CD4-positive, alpha-beta T cell treated with Interleukin-4 for 1 hour (primary cell): ENCODE measurements at places on chromosomes 6 and 20.

GRCh38 chr6:24274441-24275083 lies 83.3 kb downstream of the DCDC2 start:
- DNase-seq: no peak

- no peak for DNase-seq
Observed at GRCh38 chr6:15877231-15877630, 214.4 kb upstream of the DTNBP1 start.

DNA sequence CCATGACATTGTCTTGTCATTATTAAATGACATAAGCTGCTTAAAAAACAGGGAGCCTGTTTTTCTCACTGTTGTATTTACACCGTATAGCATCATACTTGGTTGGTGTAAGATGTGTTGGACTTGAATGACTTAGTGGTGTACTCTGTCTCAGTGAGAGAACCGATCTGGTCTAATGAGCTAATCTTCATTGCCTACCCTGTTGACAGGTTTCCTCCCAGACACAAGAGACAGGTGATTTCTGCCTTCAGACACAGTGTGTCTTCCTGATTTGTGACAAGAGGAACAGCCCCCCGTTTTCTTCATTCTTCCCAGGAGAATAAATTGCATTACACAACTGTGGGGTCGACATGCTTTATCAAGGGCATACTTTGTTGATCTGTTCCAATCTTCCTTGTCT lies 137.2 kb upstream of the ID4 start:
- no peak for DNase-seq

DNA sequence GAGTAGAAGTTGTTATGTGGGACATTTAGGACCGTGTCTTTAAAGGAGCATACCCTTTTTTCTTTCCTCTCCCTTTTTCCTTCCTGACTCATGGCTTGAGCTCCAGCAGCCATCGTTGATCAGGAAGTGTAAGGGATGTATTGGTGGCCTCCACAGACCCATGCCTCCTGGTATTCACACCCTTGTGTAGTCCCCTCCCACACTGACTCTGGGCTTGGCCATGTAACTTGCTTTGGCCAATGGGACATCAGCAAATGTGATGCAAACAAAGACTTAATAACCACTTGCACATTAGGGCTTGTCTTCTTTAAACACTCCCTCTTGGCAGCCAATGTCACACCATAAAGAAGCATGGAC lies 18.9 kb upstream of the SLC13A3 start:
- no peak for DNase-seq

GRCh38 chr20:35179292-35180212 lies 7.7 kb downstream of the PROCR start:
- no peak for DNase-seq

GRCh38 chr6:53805725-53806124 lies 10.9 kb downstream of the LRRC1 start:
- DNase-seq: no peak

GRCh38 chr20:38212806-38213606 lies 47.5 kb downstream of the KIAA1755 start:
- DNase-seq: no peak

- DNase-seq: no peak
Observed at GRCh38 chr6:107331409-107332386, 127.7 kb downstream of the PDSS2 start.

DNA sequence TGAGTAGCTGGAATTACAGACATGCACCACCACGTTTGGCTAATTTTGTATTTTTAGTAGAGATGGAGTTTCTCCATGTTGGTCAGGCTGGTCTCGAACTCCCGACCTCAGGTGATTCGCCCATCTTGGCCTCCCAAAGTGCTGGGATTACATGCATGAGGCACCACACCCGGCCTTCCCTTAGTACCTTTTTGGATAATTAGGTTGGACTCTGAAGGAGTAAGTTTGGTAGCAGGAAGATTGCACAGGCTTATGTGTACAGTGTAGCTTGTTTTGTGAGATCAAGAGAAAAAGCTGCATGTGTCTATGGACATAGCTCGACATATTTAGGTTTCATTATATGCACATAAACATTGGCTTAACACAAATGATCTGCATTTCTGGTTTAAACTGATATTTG lies 116.8 kb downstream of the NCOA3 start:
- DNase-seq: no peak

DNA sequence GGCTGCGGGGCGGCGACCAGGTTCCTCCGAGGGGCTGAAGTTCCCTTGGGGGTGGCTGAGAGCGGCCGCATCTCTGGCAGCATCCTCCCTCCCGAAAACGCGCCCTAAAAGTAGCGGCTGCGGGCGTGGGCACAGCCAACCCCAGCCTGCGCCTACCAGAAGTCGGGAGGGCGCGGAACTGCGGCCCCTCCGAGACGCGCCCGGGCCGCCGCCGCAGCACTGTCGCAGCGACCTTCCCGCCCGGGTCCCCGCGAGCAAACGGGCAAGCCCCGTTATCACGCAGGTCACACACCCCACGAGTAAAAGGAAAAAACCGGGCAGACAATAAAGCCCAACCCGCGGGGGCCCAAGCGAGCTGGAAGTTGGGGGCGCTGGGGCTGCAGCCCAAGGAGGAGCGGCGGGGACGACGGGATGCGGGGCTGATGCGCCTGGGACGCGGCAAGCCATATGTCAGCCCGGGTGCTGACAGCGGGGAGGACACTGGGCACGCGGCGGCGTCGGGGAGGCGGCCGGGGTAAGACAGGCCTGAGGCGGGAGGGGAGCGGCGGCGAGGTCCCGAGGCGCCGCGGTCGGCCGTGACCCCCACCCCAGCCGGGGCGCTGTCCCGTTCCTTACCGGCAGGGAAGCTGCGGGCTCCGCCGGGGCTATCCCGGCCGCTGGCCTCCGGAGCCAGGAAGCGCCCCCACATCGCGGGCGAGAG lies 659 bp downstream of the CEP85L start:
- DNase-seq: peak; percentile 40

DNA sequence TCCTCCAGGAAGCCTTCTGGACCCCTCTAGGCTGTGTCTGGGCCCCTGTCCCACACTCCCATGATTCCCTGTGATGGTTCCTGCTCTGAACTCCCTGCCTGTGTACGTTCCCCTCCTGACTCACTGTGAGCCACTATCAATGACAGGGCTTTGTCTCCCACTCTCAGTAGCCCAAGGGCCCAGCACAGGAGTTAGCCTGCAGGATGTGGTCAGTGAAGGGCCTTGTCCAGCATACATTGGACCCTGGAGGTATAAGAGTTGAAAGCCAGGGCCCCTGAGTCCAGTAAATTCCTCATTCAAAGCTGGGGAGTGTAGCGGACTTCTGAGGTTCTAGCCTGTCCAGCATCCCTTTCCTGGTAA lies 19.0 kb downstream of the ZBP1 start:
- DNase-seq: no peak

DNA sequence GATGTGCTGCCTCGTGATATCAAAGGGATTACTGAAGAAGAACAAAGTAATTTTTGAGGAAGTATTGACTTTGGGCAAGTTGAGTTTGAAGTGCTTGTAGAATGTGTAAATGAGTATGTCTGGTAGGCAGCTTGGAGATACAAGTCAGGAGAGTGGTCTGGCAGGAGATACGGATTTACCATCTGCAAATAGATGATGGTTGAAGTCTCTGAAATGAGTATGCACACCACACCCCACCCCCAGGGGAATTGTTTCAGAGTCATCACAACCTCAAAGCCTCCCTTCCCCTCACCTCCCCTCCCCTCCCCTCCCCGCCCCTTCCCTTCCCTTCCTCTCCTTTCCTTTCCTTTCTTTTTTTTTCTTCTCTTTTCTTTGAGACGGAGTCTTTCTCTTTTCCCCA lies 16.4 kb upstream of the MCUR1 start:
- DNase-seq: no peak

DNA sequence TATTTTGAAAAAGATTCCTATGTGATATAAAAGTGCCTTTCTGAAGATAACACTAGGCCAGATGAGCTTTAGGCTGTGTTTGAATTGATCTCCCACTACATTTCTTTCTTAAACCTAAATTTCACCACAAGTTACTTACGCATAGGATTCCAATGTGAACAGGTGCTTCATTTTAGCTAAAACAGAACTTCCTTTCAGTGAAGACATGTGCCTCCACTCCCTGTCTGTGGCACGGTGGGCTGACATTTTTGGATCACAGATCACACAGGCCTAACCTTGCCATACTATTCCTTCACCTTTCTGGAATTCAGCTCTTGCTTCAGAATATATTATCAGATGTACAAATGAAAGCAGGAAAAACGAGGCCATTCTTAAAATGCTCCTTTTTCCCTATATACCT lies 231.8 kb downstream of the SAMD5 start:
- no peak for DNase-seq

- no peak for DNase-seq
Observed at GRCh38 chr6:129364037-129364436, 345.9 kb downstream of the ARHGAP18 start.

DNA sequence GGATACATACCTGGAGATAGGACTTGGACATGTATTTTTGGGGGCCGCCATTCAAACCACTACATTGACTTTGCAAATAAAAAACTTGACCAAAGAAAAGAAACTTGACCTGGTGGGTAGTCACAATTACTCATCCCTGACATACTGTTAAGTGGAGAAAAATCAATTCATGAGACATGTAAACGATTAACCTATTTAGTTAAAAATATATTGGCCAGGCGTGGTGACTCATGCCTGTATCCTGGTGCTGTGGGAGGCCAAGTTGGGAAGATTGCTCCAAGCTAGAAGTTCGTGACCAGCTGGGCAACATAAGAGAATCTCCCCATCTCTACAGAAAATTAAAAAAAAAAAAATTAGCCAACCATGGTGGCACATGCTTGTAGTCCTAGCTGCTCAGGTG lies 2.5 kb upstream of the SRSF12 start:
- no peak for DNase-seq

DNA sequence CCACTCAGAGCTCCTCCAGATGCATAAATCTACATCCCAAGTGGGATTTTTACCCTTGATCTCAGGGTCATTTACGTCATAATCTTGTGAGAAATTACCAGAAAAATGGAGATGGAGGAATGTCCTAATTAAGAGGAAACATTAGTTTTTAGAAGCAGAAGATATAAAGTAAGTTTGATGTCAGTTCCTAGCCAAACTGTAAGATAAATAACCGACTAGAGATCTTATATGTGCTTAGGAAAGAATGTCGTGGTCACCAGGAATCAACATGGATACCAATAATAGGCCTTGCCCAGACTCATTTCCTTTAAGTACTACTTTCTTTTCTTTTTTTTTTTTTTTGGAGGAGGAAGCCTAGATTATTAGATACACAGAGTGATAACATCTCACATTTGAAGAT lies 186.9 kb downstream of the UTRN start:
- DNase-seq: no peak

DNA sequence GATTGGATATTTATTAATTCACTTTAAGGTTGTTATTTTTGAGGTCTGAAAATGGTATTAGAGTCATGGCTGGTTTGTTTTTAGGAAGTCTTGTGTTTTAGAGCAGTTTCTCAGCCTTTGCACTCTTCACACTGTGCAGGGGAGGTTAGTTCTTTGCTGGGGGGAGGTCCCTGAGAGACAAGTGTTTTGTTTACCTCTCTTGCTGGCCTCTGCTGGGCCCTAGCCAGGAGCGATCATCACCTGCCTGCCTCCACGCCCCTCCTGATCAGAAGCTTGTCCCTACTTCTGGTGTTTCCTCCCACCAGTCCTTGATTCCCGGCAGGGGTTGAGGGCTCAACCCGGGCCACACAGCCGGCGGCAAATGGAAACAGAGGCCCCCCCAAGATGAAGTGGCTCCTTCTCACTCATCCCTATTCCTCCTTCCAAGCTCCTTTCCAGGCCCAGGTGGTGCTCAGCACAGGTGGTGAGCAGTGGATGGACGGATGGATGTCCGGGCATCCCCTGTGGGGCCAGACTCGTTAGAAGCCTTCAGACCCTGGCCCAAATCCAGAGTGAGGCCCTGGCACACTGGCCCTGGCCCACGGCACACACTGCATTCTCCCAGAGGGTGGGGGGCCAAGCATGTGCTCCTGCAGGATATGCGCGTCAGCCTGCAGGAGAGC lies 51.3 kb downstream of the GRM4 start:
- DNase-seq: no peak

DNA sequence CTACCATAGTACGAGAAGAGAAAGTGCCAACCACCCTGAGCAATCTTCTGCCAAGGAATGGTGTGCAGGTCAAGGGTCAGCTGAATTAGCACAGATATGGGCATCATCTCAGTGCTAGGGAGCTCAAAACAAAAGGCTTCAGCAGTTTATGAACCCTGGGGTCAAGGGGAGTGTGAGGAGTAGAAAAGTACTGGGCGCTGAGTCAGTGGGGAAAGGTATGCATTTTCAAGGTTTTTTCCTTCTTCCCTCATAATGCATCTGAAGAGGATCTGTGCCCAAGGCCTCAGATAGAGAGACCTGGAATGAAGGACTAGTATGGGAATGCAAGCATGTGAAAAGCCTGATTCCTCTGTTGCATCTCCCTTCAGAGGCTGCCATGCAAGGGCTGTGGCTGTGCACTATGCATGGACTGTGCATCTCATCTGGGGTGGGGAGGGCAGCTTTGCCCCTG lies 81.7 kb downstream of the PERP start:
- DNase-seq: no peak

DNA sequence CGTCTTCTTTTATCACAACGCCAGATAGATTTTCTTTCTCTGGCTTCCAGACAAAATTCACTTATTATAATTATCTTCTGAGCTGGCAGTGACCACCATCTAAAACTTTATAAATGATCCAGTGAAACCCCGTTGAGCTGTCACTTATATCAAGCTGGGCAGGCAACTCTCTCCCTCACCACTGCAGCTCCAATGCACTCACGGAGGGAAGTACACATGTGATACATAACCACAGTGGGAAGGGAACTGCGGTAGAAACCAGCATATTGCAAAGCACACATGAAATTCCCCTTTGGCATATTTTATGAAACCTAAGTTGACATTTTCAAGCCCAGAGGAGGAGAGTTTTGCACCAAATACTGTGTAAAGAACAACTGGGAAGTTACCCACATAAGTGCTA lies 536.9 kb downstream of the HACE1 start:
- no peak for DNase-seq

- no peak for DNase-seq
Observed at GRCh38 chr20:5114403-5114802, 5.4 kb downstream of the PCNA start.

DNA sequence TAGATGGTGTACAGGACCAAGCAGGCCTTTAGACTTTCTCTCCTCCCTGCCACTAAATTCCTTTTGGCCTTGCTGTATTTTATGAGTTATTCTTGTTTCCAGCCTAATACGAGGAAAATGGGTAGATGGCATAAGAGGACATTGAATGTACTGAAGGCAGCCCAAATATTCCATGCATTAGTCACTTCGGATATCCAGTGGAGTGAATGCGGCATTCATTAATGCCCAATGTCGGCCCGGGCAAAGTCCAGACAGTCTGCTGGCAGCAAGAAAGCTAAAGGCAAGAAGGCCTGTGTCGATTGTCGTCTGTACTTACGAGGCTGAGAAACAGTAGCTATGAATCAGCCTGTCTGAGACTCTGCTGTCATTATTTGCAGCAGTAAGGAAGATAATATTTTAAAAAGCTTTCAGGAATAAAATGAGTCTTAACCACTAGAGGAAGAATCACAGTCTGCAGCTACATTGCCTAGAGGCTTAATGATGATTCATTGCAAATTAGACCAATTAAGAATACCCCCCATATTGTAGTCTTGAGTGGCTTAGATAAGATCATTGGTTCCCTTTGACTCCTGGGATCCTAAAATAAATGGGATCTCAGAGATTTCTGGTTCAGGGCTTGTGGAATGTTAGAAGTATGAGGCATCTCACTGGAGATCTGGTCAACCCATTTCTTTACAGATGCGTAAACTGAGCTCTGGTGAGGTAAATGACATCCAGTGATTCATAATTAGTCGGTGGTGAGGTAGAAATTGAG lies 534.1 kb upstream of the JAG1 start:
- no peak for DNase-seq

- no peak for DNase-seq
Observed at GRCh38 chr6:145036236-145036635, 699.1 kb downstream of the EPM2A start.

- DNase-seq: no peak
Observed at GRCh38 chr6:71388068-71388744, 99.6 kb downstream of the OGFRL1 start.
